ENCODE measurements at places on chromosomes 4 and X.

GRCh38 chr4:147617841-147618691 is 869 bp downstream of the TMEM184C start:
- no peak for DNase-seq

DNA sequence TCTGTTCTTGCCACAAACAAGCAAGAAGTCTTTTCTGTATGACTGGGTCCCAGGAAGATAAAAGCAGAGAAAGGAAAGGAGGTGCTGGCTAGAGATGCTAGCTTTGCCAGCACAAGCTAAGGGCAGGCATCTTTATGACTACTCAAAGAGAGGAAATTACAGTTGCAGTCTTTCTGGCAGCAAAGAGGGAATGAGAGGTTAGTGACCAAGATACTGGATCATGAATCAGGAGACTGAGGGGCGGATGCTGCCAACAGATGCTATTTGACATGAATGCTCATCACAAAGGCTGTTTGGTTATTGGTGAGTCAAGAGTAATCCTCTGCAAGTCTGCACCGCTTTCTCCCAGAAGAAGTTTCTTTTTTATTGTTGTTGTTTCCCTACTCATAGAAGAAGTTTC is 5.5 kb upstream of the XIAP start:
- no peak for DNase-seq

- DNase-seq = no peak
Observed at GRCh38 chr4:2982012-2982411, 18.6 kb downstream of the GRK4 start.

DNA sequence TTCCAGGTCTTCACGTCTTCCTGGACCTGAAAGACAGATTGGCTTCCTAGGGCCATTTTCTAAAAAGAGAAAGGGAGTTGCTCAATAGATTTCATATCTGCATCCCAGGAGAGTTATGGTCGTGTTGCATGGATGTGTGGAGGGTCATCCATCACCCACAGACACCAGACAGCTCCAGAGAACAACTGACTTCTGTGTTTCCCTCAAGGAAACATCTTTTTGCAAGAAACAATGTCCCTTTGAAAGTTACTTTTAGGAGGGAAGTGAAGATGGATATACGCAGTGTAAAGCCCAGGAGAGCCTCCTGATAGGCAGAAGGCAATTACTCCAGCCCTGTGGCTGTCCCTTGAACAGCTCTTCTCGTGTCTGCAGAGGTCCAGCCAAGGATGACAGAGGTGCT is 108.3 kb downstream of the CLNK start:
- DNase-seq = no peak

- DNase-seq = no peak
Observed at GRCh38 chr4:121053601-121054143, 18.7 kb downstream of the NDNF start.

- no peak for DNase-seq
Observed at GRCh38 chrX:51614353-51615012, 4.2 kb downstream of the CENPVL3 start.

GRCh38 chr4:112312610-112313239 is 15.6 kb downstream of the ALPK1 start:
- DNase-seq = no peak

- no peak for DNase-seq
Observed at GRCh38 chr4:174607792-174608191, 85.5 kb upstream of the HPGD start.

DNA sequence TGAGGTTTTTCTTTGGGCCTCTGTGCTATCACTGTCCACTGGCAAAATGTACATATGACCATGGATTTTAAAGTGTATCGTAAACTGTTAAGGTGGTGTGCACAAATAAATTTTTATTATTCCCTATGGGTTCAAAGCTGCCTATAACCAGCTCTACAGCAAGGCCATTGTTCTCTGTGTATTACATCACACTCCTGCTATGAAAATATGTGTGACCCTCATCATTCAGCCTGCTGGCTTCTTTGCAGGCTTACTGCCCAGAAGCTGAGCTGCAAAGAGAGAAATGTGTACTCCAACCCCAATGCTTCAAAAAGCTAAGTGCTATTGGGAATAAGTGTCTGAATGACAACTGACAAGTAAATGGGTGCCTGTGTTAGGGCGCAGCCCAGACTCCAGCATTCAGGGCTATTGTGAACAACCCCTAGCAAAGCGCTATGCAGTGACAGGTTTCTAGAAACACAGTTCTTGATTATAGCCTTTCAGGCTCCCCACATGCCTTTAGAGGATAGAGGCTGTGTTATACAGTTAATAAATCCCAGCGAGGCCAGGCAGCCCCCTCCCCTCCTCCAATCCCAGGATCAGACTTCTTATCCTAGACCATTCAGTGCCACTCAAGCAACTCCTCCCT is 220.4 kb upstream of the RADX start:
- no peak for DNase-seq

- no peak for DNase-seq
Observed at GRCh38 chrX:114599305-114599704, 15.4 kb downstream of the HTR2C start.

DNA sequence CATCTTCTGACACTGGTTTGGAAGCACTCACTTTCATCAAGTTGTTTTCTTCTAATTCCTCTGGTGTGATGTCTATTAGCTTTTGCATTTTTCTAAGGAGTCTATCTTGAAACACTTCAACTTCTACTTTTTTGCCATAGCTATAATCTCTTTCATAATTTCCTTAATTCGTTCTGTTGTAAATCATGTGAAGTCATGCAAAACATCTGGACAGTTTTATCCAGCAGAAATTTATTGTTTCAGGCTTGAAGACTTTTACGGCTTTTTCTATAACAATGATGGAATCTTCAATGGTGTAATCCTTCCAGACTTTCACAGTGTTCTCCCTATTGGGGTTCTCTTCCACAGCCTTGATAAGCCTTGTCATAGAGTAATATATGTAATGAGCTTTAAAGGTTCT is 74.9 kb upstream of the PABPC4L start:
- no peak for DNase-seq

GRCh38 chrX:51281758-51282318 is 50.8 kb upstream of the NUDT10 start:
- no peak for DNase-seq

DNA sequence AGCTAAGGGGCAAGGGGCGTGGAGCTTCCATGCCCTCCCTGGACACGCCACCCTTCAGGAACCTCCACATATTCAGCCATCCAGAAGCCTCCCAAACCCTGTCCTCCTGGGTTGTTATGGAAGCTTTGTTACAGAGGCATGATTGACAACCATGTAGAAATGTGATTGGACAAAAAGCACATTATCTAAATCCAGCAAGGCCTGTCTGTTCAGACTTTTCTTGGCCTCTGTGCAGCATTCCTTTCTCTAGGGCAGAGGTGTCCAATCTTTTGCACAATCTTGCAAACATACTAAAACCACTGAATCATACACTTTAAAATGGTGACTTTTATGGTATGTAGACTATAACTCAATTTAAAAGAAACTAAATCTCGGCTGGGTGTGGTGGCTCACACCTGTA is 12.7 kb downstream of the STEEP1 start:
- DNase-seq = no peak

All from activated T-helper 1 cell treated with anti-CD3 and anti-CD28 coated beads, Interleukin-2, amount 50 U/mL, for 16 hours (primary cell).